ENCODE measurements at places on chromosomes 2 and 18.

DNA sequence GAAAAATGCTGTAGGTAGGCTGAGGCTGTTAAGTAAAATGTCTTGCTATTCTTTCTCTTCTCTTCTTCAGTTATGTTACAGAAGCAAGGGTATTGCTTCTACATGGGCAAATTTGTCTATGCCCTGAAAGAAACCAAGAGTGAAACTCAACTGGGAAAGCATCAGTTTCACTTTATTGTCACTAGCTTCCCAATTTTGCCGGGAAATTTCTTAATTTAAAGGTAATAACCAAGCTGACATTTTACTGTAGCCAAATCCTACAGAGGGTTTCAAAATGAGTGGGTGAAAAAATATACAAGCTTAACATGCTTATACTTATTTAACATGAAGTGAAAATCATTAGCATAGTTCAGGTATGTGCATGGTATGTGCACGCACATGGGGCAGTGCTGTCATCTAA, 3.2 kb downstream of the TANK start:
- no peak for DNase-seq

- DNase-seq, result no peak
Measured at GRCh38 chr18:23154823-23155500, 19.7 kb downstream of the CABLES1 start.

- DNase-seq, result no peak
Measured at GRCh38 chr2:172334988-172335387, 92.4 kb upstream of the ITGA6 start.

GRCh38 chr2:7627583-7627982, 710.4 kb downstream of the RNF144A start:
- no peak for DNase-seq

DNA sequence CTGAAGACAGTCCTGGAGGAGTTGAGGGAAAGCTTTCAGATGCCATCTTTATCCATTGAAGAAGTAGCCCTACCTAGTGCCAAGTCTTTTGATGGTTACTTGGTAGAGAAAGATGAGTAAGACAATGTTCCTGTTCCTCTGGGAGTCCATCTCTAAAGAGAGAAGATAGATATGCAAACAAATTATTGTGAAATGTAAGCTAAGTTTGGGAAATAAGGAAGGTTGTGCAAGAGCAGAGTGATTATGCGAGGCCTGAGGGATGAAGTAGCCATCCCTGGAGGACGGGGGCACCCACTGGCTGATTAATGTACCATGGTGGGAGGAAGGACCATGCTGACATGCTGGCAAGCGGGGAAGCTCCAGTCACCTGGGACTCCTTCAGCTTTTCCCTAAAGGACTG, 994 bp upstream of the DTNA start:
- DNase-seq, result no peak

DNA sequence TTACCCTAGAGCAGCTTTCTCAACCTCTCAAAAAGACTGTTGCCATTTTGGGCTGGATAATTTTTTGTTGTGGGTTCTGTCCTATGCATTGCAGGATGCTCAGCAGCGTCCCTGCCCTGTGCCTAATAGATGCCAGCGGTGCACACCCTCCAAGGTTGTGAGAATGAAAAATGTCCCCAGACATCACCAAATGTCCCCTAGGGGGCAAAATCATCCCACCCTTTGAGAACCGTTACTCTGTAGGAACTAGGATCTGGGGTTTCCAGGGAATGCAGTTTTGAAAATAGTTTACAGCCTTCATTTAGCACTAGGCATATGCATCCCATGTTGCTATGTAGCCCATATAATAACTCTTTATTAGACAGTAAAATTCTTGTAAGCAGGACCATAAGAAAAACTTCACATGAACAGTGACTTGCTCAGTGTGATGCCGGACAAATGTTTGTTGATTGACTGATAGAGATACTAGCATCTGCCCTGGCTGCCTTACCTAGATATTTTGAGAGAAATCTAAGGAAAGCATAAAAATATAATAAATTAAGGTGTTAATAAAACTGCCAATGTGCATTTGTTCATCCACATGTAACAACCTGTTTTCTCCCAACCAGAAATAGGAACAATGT, 79.2 kb upstream of the EPC2 start:
- no peak for DNase-seq

- no peak for DNase-seq
Measured at GRCh38 chr2:65500310-65501040, 68.1 kb upstream of the SPRED2 start.

DNA sequence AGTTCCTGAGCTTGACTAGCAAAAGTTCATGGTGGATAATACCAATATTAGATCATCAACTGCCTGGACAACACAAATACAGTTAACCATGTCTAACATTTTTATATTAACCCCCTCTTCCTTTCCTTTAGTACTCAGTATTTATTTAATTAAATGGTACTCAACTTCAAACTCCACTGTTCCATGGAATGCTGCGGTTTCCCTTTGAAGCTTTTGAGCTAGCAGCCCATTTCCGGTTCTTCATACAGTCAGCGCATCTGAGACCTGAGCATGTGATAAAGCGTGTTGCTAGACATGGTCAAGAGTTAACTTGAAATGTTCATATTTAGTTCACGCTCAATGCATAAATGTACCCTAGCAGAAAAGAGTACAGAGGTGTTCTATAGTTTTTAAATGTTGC, 278.4 kb downstream of the ALPK2 start:
- DNase-seq, result no peak

GRCh38 chr2:38129481-38129880, 53.5 kb upstream of the CYP1B1 start:
- no peak for DNase-seq

GRCh38 chr2:191995285-191995684, 148.4 kb upstream of the CAVIN2 start:
- no peak for DNase-seq

GRCh38 chr18:50360611-50361010, 14.2 kb upstream of the SKA1 start:
- no peak for DNase-seq

DNA sequence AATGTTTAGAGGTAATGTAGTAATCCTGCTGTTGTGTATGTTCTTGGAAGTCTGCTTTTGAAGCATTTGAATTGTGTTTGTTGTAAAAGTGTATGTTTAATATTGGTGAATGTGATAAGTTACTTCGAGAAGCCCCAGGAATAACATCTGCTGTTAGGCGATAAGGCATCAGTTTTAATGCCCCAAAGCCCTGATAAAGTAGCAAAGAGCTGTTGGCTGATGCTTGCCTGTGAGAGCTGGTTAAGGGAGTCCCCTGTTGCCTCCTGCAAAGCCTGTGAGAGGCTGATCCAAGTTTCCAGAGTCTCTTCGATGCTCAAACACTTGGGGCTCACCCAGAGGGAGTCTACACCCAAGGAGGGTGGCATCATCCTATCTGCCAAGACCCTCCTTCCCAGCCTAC, 110.3 kb downstream of the RNF152 start:
- no peak for DNase-seq

DNA sequence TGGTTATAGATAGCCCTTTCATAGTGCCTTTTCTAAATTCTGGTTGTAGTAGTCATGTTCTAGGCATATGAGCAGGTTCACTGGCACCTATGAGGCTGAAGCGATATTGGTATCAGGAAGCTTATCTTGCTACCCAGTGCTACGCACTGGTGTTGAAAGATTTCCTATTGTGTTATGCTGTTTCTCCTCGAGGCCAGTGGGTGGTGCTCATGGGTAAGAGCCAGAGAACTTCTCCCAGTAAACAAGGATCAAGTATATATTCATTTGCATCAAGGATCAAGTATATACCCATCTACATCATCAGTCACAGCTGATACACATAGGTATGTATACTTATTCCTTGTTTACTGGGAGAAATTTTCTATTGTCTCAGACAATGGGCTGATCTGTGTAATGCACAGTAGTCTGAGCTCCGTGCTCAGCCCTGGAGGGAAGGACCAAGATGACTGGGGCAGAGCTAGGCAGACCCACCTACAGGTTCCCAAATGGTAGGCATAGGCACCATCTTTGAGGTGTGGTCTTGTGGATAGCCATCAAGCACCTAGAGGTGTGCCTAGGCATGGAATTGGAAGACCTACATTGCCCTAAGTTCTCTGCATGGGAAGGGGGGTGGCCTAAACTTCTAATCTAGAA, 101.2 kb upstream of the GALNT13 start:
- DNase-seq, result no peak

- DNase-seq, result no peak
Measured at GRCh38 chr2:3785220-3785889, 82.0 kb downstream of the DCDC2C start.

All from stimulated activated CD8-positive, alpha-beta memory T cell treated with anti-CD3 and anti-CD28 coated beads, Interleukin-15, amount 100 ng/mL, for 24 hours (primary cell).